ENCODE measurements at places on chromosomes 2 and 18.

DNA sequence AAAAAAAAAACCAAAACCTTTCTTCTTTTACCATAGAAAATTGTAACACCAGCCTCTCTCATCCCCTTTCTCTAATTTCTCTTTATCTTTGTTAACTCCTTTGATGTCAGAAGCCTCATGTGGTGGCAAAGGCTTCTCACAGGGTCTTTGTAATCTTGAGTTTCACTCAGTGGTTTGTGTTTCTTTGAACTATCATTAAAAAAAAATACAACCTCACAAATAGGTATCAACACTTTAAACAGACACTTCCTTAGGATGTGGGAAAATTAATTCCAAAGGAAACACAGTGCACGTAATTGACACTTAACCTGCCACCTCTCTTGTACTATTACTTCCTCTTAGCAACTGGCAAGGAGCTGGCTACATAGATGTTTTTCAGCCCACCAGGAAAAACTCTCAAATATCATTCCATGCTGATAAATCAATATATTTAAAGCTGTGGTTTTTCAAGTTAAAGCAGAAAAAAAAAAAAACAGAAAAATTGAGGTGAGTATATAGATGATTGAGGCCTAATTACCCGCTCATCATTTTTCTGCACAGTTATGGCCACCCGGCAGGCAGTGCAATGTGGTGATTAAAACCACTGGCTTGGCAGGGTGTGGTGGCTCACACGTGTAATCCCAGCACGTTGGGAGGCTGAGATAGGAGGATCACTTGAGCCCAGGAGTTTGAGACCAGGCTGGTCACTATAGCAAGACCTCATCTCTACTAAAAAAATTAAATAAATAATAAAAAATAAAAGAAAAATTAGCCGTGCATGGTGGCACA lies 193.5 kb downstream of the MYO3B start:
- no peak for DNase-seq

- DNase-seq: no peak
Measured at GRCh38 chr2:186629250-186629996, 39.6 kb downstream of the ITGAV start.

GRCh38 chr2:162092658-162093556 lies 18.9 kb upstream of the DPP4 start:
- peak; percentile 98 for DNase-seq

DNA sequence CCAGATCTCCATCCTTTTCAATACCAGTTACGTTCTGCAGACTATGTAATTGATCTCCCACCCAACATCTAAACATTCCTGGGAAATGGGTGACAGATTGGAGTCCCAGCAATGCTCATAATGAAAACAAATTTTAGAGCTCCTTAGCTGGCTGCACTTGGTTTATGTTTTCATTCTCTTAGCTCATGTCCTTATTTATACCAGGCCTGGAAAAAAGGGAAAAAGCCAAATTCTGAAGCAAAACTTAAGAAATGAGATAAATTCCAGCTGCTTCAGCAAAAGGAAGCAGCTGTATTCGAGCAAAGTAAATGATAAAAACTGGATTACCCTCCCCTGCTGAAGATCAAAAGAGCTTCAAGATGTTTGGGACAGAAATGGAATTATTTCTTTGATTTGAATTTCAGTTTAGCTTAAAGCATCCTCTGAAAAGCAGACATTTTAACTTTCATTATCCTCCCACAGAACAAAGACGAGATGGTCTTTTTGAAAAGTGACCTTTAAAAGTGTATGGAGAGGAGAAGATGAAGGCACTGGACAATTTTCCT lies 196.5 kb upstream of the THUMPD2 start:
- no peak for DNase-seq

GRCh38 chr2:2933426-2933825 lies 444.2 kb downstream of the EIPR1 start:
- no peak for DNase-seq

Measured in GM04503 (cell line).